ENCODE measurements at places on chromosomes 1 and 21.

DNA sequence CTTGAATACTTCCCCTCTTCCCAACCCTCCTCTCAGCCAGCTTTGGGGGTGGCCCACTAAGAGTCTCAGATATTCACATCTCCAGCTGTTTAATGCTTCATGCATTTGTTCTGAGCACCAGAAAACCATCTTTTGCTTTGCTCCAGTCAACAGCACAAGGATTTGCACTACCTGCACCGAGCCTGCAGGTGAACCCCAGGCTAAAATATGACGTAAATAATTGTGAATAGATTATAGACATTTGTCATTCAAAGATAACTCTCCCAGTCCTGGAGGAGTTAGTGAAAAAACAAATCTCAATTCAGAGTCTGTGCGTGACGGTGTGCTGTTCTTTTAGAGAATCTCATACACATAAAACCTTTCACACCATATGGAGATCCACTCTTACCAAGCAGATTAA lies 7.4 kb downstream of the CD247 start:
- DNase-seq = no peak

DNA sequence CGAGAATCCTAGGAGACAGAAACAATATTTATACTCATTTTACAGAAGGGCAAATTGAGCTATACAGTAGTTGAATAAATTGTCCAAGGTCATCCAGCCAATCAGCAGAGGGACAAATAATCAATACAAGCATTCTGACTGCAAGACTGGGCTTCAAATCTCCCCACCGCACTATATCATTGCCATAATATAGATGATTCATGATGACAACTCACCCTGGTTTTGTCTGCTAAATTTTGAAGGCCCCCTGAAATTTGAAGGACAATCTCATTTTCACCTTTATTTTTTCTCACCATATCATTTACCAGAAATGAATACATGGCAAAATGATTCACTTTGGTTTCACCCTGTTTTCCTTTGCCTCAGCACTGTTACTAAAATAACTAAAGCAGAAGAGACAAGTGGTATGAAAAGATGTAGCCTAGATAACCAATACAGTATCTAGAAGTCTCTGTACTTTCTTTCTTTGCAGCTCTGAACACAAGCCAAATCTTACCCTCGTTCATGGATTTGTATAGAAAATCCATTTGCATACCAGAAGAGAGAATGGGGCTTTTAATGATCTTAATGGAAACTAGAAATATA lies 292.5 kb downstream of the TTLL7 start:
- no peak for DNase-seq

- DNase-seq = no peak
These were observed 59.5 kb downstream of the PALMD start for GRCh38 chr1:99705385-99705784.

GRCh38 chr1:67434491-67434890 lies 4.3 kb upstream of the SERBP1 start:
- no peak for DNase-seq

- no peak for DNase-seq
These were observed 971 bp upstream of the GNG4 start for GRCh38 chr1:235650341-235651169.

- no peak for DNase-seq
These were observed 452.9 kb upstream of the BEND5 start for GRCh38 chr1:49229555-49229954.

GRCh38 chr21:28543975-28544374 lies 448.7 kb downstream of the LTN1 start:
- no peak for DNase-seq

- DNase-seq = no peak
These were observed 21.5 kb upstream of the SAMSN1 start for GRCh38 chr21:14567331-14568279.

GRCh38 chr1:17465228-17465627 lies 25.8 kb upstream of the RCC2 start:
- DNase-seq = no peak
